NCI-H2107 (cell line): ENCODE measurements at places on chromosomes 2 and 18.

- DNase-seq, result no peak
Observed at GRCh38 chr2:696999-697627, 19.9 kb upstream of the TMEM18 start.

- DNase-seq, result no peak
Observed at GRCh38 chr2:58620093-58620492, 379.0 kb upstream of the FANCL start.

- DNase-seq, result no peak
Observed at GRCh38 chr2:68569604-68570003, 73.8 kb upstream of the PROKR1 start.

DNA sequence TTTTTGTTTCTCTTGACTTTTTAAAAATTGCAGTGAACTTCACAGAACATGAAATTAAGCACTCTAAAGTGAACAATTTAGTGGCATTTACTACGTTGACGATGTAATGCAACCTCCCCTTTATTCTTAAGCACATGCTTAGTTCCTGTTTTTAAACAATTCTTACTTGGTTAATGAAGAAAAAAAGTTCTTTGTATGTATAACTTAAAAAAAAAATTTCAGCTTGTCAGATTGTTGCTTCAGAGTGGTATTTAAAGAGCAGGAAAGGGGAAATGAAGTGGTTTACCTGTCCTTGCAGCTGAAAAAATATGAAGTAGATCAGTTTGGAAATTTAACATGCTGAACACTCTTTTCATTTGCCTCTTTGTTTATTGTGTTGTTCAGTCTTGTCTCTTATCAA is 95.7 kb upstream of the RASGRP3 start:
- DNase-seq, result no peak

DNA sequence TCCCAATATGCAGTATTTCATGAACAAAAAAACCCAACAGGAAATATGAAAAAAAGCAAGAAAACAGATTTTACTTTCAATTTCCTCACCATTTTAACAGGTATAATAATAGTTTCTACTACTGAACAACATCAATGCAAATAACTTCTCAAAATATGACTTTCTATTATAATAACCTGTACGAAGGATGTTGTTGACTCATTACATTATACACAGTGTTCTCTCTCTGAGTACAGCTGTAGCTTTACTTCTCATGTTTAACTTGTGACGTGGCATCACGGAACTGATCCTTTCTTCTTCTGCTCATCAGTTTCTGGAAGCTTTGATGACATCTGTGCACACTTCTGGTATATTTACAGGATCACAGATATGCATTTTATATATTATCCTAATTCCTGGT is 40.0 kb downstream of the FAM228A start:
- DNase-seq, result no peak
